ENCODE measurements at places on chromosomes 1 and 21.

GRCh38 chr1:228178737-228179684 is 13.4 kb downstream of the IBA57 start:
- no peak for DNase-seq

- no peak for DNase-seq
Observed at GRCh38 chr1:240906477-240906876, 294.5 kb upstream of the GREM2 start.

GRCh38 chr1:159121526-159121925 is 45.0 kb upstream of the AIM2 start:
- DNase-seq, result no peak

- no peak for DNase-seq
Observed at GRCh38 chr1:200512191-200512590, 102.4 kb upstream of the ZNF281 start.

- DNase-seq, result no peak
Observed at GRCh38 chr1:54851406-54851805, 35.6 kb downstream of the DHCR24 start.

- DNase-seq, result peak; percentile 80
Observed at GRCh38 chr1:12208764-12209494, 20.9 kb upstream of the VPS13D start.

- no peak for DNase-seq
Observed at GRCh38 chr1:44405798-44406736, 1.0 kb downstream of the RNF220 start.

GRCh38 chr1:30522031-30523004 is 201.1 kb downstream of the MATN1 start:
- DNase-seq, result no peak

DNA sequence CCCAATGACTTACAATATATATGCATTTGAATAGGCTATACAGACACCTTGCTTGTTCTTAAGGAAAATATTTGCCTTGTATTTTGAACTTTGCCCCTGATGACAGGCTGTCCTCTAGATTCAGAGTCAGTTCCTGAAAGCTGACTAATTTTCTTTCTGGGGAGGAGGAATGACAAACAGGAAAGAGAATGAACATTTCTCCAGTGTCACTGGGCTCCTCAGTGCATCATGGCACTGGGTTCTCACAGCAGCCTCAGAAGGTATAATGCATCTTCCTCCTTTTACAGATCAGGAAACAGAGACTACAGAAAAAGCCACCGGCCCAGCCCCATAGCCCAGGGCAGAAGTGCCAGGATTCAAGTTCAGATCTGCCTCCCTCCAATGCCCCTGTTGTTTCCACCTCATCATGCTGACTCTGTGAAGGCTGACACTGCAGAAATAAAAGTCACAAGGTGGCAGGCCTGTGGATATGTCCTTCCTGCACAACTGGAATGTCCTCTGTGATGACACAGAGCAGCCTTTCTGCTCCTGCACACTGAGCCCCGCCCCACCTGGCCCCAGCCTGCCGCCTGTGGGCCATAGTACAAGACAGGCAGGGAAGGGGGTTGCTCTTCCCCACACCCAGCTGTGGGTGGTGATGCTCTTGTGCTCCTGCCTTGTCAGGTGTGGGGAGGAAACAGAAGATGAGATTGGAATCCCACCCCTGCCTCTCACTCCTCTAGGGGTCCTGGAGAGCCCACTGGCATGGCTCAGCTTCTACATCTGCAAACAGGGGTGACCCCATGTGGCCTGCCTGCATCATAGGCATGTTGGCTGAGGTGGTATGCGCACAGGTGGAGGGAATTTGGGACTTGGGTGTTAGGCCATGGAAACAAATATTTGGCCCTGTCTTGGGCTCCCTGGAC is 6.4 kb downstream of the TTC22 start:
- no peak for DNase-seq

DNA sequence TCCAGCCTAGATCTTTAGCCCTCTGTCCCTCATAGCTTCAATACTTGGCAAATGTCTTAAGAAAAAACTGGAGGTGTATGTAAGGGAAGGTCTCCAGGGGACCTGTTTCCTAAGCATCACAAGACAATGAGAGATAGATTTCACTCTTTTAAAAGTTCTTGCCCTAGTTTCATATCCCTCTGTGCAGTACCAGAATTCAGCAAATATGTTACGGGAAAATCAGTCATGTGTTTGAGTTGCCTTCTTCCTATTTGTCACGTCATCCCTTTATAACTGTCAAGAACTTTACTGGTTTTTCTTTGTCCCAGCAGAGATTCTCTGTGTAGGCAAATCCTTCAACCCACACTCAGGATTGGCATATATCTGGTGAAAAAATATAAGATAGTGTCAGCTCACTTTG is 32.3 kb downstream of the DNASE2B start:
- no peak for DNase-seq

DNA sequence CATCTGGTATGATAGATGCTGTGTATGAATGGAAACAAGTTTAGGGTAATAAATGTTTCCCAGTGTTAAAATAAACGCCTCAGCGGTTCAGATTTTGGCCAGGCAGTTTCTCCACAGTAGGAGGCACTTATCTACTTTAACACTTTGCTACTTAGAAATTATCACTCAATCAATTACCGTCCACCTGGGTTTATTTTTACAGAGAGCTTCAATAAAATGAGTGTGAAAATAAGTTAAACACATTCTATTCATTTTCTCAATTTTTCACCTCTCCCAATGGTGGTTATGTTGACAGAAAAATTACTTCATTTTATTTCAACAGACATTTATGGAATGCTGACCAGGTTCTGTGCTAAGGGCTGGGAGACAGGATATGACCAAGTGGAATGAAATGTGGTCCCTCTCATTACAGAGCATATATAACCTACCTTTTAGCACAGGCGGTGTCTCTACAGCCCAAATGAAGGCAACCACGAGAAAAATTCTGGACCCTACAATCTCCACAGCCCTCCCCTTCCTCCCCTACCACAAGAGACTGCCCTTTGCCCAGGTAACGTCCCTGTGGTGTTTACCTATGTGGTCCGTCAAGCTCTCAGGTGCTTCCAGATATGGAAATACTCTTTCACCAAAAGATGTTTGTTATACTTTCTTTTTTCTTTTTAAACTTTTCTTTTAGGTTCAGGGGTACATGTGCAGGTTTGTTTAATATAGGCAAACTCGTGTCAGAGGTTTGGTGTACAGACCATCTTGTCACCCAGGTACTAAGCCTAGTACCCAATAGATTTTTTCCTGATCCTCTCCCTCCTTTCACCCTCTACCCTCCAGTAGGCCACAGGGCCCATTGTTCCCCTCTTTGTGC is 105.5 kb downstream of the HLCS start:
- DNase-seq, result no peak

DNA sequence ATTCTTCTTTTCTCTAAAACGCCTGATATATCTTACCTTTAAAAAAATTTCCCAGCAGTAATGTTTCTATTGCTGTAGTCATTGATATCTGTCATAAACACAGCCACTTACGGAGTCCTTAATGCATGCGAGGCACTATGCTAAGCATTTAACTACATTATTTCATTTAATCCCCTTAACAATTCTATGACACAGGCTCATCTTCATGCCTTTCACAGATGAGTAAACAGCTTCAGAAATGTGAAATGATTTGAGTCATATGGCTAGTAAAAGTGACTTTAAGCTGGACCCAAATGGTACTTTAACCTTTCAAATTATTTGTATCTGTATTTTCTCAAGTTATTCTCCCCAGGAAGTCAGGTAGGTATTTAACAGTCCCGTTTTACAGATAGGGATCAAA is 125.1 kb upstream of the FGGY start:
- no peak for DNase-seq

DNA sequence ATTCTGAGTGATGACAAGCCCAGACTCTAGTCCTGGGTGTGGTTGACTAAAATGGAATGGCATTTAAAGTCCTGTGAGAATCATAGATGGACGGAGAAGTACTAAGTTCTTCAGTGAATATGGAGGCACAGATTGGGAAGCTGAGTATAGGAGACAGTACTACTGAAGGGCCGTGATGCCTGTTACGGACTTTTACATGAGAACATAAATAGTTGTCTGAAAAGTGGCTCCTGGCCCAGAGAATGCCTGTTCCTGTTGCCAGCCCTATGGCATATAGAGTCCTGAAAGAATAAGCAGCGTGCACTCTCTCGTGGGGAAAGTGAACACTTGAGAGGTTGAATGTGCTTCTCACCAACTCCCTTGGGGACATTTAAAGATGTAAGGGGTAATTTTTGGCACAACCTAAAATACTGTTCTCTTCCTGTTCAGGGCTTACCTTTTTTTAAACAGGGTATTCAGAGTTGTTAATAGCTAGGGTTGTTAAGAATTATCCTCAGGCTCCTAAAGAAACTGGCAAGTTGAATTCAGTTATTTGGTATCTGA is 20.4 kb downstream of the CCT8 start:
- no peak for DNase-seq

DNA sequence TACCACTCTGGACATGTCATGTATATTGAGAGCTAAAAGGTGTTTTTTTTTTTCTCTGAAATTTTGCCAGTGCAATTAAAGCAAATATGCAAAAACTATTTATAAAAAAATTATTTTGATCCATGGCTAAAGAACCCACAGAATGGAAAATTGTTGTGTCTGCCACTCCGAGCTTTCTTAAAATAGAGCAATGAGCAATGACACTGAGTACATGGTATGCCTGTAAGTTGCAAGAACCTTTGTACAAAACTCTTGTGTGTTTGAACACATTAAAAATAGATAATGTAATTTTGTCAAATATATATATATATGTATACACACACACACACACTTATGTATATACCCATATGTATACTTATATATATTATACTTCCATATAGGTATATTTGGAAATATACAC is 1530.9 kb upstream of the B3GALT2 start:
- DNase-seq, result no peak

- no peak for DNase-seq
Observed at GRCh38 chr1:82441402-82441801, 640.7 kb downstream of the ADGRL2 start.

DNA sequence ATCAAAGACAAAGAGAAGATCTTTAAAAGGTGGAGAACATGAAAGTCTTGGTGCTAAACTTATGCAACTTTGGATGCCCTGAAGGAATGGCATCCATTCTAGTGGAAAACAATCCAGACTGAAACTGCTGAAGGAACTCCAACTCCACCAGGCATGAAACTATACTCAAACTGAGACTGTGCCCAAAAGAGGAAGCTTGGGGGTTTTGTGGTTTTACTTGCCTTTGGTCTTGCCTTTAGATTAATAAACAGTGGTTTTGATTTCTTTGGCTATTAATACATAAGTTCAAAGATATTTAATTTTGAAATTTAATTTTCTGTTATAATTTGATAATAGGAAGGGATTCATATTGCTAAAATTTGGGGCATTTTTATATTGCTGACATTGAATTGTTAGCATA is 17.4 kb upstream of the SLC30A10 start:
- no peak for DNase-seq

- no peak for DNase-seq
Observed at GRCh38 chr21:43851593-43851992, 13.4 kb upstream of the AGPAT3 start.

GRCh38 chr1:177927021-177927596 is 42.7 kb downstream of the SEC16B start:
- DNase-seq, result no peak

Data from activated T-helper 9 cell treated with anti-CD3 and anti-CD28 coated beads, Interleukin-2, amount 50 U/mL, for 16 hours (primary cell).